ENCODE measurements at places on chromosomes 12 and 14.

DNA sequence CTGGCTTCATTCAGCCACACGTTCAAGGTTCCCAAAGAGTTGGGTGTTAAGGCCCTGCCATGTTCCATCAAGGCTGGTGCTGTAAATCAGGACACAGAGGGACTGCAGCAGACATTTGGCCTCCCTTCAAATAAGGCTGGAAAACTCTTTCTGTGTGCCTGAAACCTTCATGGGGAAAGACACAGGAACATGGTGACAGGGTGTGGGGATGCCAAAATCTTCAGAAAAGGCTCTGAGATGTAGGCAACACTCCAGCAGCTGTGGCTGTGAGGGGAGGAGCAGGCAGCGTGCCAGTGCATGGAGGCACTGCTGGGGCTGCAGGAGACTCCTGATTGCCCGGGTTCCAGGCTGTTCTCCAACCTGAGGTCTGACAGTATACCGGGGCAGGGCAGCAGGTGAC is 15.0 kb downstream of the POMT2 start:
- no peak overlapping the region for H3K4me3 ChIP-seq
- H3K4me1 ChIP-seq, result peaks cover 30% of the 10 kb centered on the region
- no peak overlapping the region for H3K27ac ChIP-seq
- no peaks in the 10 kb centered on the region for H3K27me3 ChIP-seq

DNA sequence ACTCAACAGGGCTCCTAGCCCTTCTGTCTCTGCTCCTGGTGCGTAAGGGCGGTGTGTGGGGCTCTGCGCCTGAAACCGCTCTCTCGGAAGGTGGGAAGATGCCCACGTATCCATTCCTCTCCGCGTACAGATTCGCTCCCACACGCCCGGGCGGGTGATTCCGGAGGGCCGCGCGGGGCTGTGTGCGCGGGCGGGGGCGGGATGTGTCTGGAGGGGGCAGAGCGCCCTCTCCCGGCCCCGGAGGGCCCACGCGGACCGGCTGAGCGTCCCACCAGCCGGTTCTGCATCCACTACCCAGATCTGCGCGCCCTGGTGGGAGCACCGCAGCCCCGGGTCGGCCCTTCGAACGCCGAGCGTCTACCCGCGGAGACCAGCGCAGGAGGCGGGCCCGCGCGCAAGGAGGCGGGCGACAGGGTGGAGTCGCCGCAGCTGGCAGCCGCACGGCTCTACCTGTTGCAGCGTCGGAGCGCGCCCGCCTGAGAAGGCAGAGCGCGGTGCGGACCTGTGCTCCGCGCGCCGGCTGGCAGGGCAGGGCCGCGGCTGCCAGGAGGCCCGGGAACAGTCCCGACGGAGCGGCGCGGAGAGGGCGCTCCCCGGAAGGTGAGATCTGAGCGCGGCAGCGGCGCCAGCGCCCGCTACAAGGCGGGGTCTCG is 1.4 kb upstream of the KCNK13 start:
- peak; percentile 96 for DNase-seq
- no peak overlapping the region for H3K27ac ChIP-seq
- H3K4me3 ChIP-seq, result peak overlapping the region; percentile 73
- H3K36me3 ChIP-seq, result no peaks in the 10 kb centered on the region

- no peak overlapping the region for H3K27ac ChIP-seq
- no peak for DNase-seq
- no peak overlapping the region for H3K4me3 ChIP-seq
- H3K36me3 ChIP-seq, result no peaks in the 10 kb centered on the region
These were observed 34.8 kb upstream of the CD9 start for GRCh38 chr12:6165395-6165794.

DNA sequence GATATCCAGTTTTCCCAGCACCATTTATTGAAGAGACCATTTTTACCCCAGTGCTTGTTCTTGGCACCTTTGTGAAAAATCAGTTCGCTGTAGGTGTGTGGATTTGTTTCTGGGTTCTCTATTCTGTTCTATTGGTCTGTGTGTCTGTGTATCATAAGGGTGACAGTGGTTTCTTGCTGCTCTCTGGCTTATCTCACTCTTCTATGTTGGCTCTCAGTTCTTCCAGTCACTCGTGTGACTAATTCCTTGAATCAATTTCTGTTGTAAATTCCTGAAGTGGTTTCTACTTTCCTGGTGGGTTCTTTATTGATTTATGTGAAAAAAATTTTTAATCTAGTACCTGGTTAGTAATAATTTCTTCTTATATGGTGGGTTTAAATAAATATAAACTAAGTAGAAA is 58.3 kb downstream of the OTOGL start:
- H3K4me3 ChIP-seq, result no peak overlapping the region
- no peaks in the 10 kb centered on the region for H3K36me3 ChIP-seq

- no peaks in the 10 kb centered on the region for H3K36me3 ChIP-seq
- peak; percentile 85 for DNase-seq
- peaks cover 12% of the 10 kb centered on the region for H3K27me3 ChIP-seq
- no peaks in the 10 kb centered on the region for H3K4me1 ChIP-seq
These were observed 132.3 kb downstream of the SNAPC1 start for GRCh38 chr14:61894452-61895077.

DNA sequence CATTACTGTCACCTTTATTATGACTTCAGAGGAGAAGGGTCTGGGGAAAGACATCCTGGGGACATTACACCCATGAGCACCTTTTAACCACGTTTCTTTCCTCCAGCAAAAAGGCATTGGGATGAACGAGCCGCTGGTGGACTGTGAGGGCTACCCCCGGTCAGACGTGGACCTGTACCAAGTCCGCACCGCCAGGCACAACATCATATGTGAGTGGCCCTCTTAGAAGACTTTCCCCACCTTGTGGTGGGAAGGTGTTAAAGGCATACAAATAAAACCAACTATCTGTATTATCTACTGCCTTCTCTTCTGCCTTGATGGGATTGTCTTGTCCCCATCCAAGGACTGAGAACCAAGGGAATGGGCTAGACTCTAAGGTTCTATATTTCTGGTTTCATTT is 6.0 kb downstream of the PSMD9 start:
- peak; percentile 76 for DNase-seq
- H3K27me3 ChIP-seq, result no peaks in the 10 kb centered on the region
- peaks cover 24% of the 10 kb centered on the region for H3K4me1 ChIP-seq
- peaks cover 39% of the 10 kb centered on the region for H3K36me3 ChIP-seq
- H3K4me3 ChIP-seq, result no peak overlapping the region

- H3K27me3 ChIP-seq, result peaks cover 49% of the 10 kb centered on the region
- H3K36me3 ChIP-seq, result no peaks in the 10 kb centered on the region
- H3K27ac ChIP-seq, result no peak overlapping the region
- no peak overlapping the region for H3K4me3 ChIP-seq
- peaks cover 5% of the 10 kb centered on the region for H3K4me1 ChIP-seq
These were observed 2.0 kb upstream of the CACNA2D4 start for GRCh38 chr12:1920436-1920835.

GRCh38 chr12:29198901-29199300 is 49.8 kb downstream of the FAR2 start:
- H3K36me3 ChIP-seq, result no peaks in the 10 kb centered on the region
- no peak for DNase-seq
- no peaks in the 10 kb centered on the region for H3K4me1 ChIP-seq
- no peak overlapping the region for H3K4me3 ChIP-seq
- no peak overlapping the region for H3K27ac ChIP-seq

- H3K27ac ChIP-seq, result no peak overlapping the region
- H3K4me1 ChIP-seq, result no peaks in the 10 kb centered on the region
- H3K27me3 ChIP-seq, result peaks cover 15% of the 10 kb centered on the region
- no peak overlapping the region for H3K4me3 ChIP-seq
- no peak for DNase-seq
These were observed 20.4 kb upstream of the BEGAIN start for GRCh38 chr14:100607611-100607956.
